Cortex of kidney (tissue), 1 donor: ENCODE measurements at places on chromosomes 4 and X.

- no peak for DNase-seq
These were observed 156.9 kb downstream of the APBB2 start for GRCh38 chr4:41057467-41057866.

GRCh38 chrX:55907968-55908607 lies 190.5 kb downstream of the RRAGB start:
- DNase-seq, result no peak

DNA sequence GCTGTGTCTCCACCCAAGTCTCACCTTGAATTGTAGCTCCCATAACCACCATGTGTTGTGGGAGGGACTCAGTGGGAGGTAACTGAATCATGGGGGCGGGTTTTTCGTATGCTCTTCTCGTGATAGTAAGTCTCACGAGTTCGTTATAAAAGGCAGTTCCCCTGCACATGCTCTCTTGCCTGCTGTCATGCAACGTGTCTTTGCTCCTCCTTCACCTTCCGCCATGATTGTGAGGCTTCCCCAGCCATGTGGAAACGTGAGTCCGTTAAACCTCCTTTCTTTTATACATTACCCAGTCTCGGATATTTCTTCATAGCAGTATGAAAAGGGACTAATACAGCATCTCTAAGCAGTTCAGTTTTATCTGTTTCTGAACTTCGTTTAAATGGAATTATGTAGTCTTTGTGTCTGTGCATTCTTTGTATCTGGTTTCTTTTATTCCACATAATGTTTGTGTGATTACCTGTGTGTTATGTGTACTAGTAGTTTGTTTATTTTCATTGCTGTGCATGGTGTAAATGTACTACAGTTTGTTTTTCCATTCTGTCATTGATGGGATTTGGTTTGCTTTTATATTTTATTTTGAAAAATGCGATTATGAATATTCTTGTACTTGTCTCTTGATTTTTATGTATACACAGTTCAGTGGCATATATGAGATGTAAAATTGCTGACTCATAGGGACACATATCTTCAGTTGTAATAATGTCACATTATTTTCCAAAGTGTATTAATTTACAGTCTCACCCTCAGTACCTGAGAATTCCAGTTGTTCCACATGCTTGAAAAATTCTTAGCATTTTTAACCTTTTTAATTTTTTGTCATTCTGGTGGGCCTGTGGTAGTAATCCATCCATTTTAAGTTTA lies 304.9 kb downstream of the GBA3 start:
- DNase-seq, result no peak

- DNase-seq, result no peak
These were observed 22.2 kb downstream of the PRDM8 start for GRCh38 chr4:80219301-80220025.

DNA sequence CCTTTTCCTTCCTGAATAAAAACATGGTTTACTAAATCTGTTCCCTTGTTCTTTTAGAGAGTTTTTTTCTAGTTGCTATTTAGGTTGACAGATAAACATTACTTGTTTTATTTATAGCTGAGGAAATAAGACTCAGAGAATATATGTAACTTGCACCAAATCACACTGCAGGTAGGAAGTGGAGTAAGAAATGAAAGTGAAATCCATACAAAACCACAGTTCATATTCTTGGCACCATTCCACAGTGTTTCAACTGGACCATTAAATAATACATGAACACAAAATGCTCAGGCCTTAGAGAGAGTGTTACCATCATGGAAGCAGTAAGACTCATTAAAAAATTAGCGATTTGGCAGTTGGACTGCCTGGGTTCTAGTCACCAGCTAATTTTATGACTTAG lies 326.9 kb upstream of the SLIT2 start:
- no peak for DNase-seq

DNA sequence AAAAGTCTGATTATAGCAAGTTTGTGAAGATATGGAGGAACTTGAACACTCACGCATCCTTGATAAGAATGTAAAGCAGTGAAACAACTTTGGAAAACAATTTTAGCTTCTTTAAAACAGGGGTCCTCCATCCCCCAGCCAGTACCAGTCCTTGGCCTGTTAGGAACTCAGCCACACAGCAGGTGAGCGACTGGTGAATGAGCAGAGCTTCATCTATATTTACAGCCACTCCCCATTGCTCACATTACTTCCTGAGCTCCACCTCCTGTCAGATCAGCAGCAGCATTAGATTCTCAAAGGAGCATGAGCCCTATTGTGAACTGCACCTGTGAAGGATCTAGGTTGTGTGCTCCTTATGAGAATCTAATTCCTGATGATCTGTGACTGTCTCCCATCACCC lies 530.3 kb upstream of the PRKX start:
- DNase-seq, result no peak
